Endodermal cell (in vitro differentiated cells): ENCODE measurements at places on chromosomes 4 and X. TPM values are rescaled to one million over a fixed set of nuclear protein-coding genes. Genes with fewer than 3 reads are reported as not detected.

The LRBA gene
- total RNA-seq: 82.2 to 95.9 TPM (median 86.4 TPM) in 3 replicates

The FRMPD4 gene
- total RNA-seq: 0.05 to 0.09 TPM in 2 of 3 replicates, not detected in the other

The PPEF1 gene
- total RNA-seq: 0.88 to 4.4 TPM (median 1.3 TPM) in 3 replicates

The GAGE12J gene
- not detected in 3 replicates for total RNA-seq

The SLC26A1 gene
- total RNA-seq: 0.75 and 1.0 TPM in 2 replicates

The MOB1B gene
- 28.7 to 37.8 TPM (median 32.9 TPM) in 3 replicates for total RNA-seq

The METTL14 gene
- 50.7 and 54.1 TPM in 2 replicates for total RNA-seq

The DUSP9 gene
- total RNA-seq: 0.31 and 0.43 TPM in 2 replicates

The DUX4 gene
- total RNA-seq: not detected in 3 replicates

The FAM114A1 gene
- 19.3 and 20.1 TPM in 2 replicates for total RNA-seq

DNA sequence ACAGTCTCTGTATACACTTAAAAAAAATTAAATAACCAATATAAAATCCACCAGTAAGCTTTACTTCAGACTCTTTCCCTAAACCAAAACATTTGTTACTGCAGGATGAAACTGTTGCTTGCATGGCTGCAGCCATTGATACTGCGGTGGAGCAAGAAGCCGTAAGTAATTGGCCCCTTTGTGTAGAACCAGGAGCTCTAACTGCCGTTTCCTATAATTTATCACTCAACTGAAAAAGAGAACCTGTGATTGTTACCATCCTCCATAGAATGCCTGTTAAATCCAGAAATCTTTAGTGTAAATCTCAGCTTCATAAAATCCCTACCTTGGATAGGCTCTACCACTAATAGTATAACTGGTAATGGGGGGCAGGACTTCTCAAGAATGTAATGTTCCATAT is 62.6 kb downstream of the KIF4A start:
- H3K36me3 ChIP-seq: peaks cover 36% of the 10 kb centered on the region
- H3K27me3 ChIP-seq: no peaks in the 10 kb centered on the region
- no peak for DNase-seq
- H3K4me3 ChIP-seq: no peak overlapping the region

DNA sequence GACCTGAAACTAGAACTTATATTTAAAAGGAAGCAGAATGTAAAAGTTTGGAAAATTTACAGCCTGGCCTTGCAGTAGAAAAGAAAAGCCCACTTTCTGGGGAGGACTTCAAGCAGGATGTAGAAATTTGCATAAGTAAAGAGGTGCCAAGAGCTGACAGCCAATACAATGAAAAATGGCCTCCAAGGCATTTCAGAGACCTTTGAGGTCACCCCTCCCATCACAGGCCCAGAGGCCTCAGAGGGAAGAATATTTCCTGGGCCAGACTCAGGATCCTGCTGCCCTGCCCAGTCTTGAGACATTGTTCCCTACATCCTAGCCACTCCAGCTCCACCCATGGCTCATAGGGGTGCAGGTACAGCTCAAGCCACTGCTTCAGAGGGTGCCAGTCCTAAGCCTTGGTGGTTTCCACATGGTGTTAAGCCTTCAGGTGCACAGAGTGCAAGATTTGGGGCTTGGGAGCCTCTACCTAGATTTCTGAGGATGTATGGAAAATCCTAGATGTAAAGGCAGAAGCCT is 518.9 kb upstream of the INTU start:
- no peak overlapping the region for H3K4me3 ChIP-seq
- H3K36me3 ChIP-seq: no peaks in the 10 kb centered on the region
- H3K27ac ChIP-seq: no peak overlapping the region
- H3K4me1 ChIP-seq: peaks cover under 1% of the 10 kb centered on the region
- peak; percentile 50 for DNase-seq
- H3K27me3 ChIP-seq: no peaks in the 10 kb centered on the region

GRCh38 chrX:68203211-68203610 is 230.1 kb downstream of the OPHN1 start:
- H3K4me1 ChIP-seq: no peaks in the 10 kb centered on the region
- no peak overlapping the region for H3K4me3 ChIP-seq
- H3K27ac ChIP-seq: no peak overlapping the region
- no peaks in the 10 kb centered on the region for H3K27me3 ChIP-seq
- DNase-seq: no peak

GRCh38 chr4:70632028-70632427 is 3.5 kb downstream of the ENAM start:
- H3K36me3 ChIP-seq: no peaks in the 10 kb centered on the region
- no peak overlapping the region for H3K27ac ChIP-seq
- H3K4me1 ChIP-seq: no peaks in the 10 kb centered on the region
- H3K27me3 ChIP-seq: no peaks in the 10 kb centered on the region

- H3K36me3 ChIP-seq: no peaks in the 10 kb centered on the region
- no peaks in the 10 kb centered on the region for H3K4me1 ChIP-seq
Measured at GRCh38 chr4:168451331-168451730, 29.0 kb downstream of the DDX60L start.

DNA sequence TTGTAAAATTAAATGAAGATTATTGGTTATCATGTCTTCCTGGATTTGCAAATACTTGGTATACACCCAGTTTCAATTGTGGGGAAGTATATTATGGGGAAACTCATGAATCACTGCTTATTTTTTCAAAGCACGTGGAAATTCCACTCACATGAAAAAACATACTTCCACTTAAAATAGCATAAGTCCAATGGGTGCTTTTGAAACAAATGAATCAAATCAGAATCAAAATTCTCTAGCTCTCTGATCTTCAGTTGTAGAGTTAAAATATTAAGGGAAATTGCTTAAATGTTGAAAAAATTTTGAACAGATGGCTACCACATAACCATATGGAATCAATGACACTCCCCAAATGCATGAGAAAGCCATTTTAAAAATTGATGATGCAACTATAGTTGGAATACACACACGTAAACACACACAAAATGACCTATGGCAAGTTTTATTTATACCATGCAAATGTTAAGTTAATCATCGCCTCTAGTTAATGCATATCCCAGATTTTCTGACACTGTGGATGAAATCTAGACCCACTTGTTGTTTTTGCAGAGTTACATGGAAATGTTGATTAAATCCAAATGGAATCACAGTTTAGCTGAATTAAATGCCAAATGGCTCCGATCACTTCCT is 93.2 kb downstream of the ARSF start:
- H3K4me3 ChIP-seq: no peak overlapping the region
- H3K4me1 ChIP-seq: no peaks in the 10 kb centered on the region
- no peaks in the 10 kb centered on the region for H3K27me3 ChIP-seq
- no peak overlapping the region for H3K27ac ChIP-seq

GRCh38 chr4:106358899-106359298 is 9.7 kb downstream of the GIMD1 start:
- H3K4me3 ChIP-seq: no peak overlapping the region
- H3K36me3 ChIP-seq: no peaks in the 10 kb centered on the region

DNA sequence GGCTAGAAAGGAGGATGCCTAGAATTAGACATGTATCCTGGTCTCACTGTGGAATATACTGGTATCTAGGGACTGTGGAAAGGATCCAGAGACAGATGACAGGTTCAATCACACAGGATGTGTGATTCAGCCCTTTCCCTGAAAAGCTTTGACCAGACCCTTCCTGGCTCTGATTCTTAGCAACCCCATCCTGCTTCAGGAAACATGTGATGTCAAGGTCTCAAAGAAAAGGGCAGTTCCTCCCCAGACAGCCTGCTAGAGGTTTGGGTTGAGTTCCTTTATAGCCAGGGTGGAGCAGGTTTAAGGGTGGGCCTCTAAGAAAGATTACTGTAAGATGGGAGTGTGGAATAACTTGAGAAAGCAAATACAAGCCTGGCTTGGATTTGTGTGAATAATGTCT is 3.0 kb downstream of the BMP15 start:
- no peak for DNase-seq
- no peaks in the 10 kb centered on the region for H3K36me3 ChIP-seq
- H3K4me3 ChIP-seq: no peak overlapping the region
- no peak overlapping the region for H3K27ac ChIP-seq
- H3K27me3 ChIP-seq: no peaks in the 10 kb centered on the region
- H3K4me1 ChIP-seq: no peaks in the 10 kb centered on the region

DNA sequence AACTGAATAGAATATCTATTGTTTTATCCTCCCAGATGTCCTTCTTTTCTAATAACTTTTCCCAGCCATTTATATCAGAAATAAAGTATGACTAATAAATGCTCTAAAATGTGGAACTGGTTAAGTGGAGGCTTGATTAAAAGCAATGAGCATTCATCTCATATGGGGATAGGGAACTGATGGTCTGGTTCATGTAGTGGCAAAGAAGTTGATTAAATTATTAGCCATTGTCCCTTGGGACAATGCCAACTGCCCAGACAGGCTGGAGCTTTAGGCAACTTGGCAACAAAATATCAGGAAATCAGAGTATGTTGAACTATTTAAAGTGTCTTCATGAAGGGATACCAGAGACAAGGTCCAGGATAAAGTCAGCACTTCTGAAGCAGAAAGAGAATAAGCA is 24.2 kb downstream of the TRO start:
- H3K4me3 ChIP-seq: no peak overlapping the region
- no peak for DNase-seq
- no peaks in the 10 kb centered on the region for H3K4me1 ChIP-seq
- no peak overlapping the region for H3K27ac ChIP-seq
- no peaks in the 10 kb centered on the region for H3K27me3 ChIP-seq
- no peaks in the 10 kb centered on the region for H3K36me3 ChIP-seq

DNA sequence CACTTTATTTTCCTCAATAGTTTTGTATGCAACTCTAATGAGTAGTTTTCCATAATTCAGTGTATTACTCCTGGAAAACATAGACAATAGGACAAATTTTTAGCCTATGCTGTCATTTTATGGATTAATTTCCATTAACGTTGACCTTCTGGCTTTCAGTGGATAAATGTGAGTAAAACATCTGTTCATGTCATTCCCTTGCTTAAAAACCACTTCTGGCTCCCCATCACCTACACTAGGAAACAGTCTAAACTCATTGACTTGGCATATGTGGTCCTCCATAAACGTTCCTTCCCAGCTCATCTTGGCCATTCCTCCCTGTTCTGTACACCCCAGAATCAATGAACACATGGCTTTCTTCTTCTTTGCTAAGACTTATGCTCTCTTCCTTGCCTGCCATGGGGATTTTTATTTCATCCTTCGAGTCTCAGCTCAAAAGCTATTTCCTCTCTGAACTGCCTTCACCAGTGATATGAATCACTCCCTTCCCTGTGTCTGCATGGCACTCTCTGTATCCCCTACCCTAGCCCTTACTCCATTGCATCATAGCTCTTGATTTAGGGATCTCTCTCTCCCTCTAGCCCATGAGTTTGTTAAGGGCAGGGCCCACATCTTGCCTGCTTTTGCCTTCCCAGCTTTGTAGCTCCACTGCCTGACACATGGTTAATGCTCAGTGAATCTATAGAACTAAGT is 34.8 kb downstream of the DOCK11 start:
- no peak overlapping the region for H3K27ac ChIP-seq
- no peak overlapping the region for H3K4me3 ChIP-seq
- H3K4me1 ChIP-seq: no peaks in the 10 kb centered on the region

GRCh38 chr4:159735281-159736207 is 632.7 kb downstream of the RAPGEF2 start:
- no peaks in the 10 kb centered on the region for H3K36me3 ChIP-seq
- H3K27ac ChIP-seq: no peak overlapping the region
- H3K27me3 ChIP-seq: no peaks in the 10 kb centered on the region
- H3K4me3 ChIP-seq: no peak overlapping the region
- DNase-seq: peak; percentile 50

GRCh38 chrX:79181401-79181800 is 36.9 kb downstream of the GPR174 start:
- H3K4me3 ChIP-seq: no peak overlapping the region
- H3K27me3 ChIP-seq: no peaks in the 10 kb centered on the region
- H3K4me1 ChIP-seq: no peaks in the 10 kb centered on the region
- H3K36me3 ChIP-seq: no peaks in the 10 kb centered on the region
- no peak for DNase-seq

DNA sequence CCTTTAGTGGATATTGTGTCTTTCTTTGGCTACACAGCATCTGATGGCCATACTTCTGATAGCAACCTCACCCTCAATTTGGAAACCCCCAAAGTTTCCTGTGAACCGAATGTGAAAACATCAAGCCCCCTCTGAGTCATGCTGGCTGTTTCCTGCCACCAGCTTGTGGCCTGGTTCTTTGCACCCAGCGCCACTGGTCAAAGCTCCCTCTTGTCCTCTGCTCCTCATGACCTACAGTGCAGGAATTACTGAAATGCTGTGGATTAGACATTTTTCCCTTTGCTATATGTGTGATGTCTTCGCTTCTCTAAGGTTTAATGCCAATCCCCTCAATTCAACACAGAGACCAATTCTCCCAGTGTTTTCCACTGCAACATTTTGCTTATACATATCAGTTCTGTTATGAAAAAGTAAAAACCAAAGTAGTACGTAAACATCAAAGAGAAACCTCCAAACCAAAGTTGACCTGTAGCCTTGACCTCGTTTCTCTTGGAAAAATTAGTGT is 224.0 kb upstream of the TENM3 start:
- H3K4me1 ChIP-seq: no peaks in the 10 kb centered on the region
- H3K27me3 ChIP-seq: no peaks in the 10 kb centered on the region
- no peak for DNase-seq
- H3K4me3 ChIP-seq: no peak overlapping the region
- no peak overlapping the region for H3K27ac ChIP-seq

- peaks cover 11% of the 10 kb centered on the region for H3K4me1 ChIP-seq
- no peak overlapping the region for H3K27ac ChIP-seq
Measured at GRCh38 chr4:124937993-124938392, 225.5 kb upstream of the ANKRD50 start.

GRCh38 chr4:86203176-86203575 is 156.7 kb downstream of the MAPK10 start:
- no peak overlapping the region for H3K4me3 ChIP-seq
- no peaks in the 10 kb centered on the region for H3K4me1 ChIP-seq
- no peak for DNase-seq
- no peaks in the 10 kb centered on the region for H3K27me3 ChIP-seq
- H3K27ac ChIP-seq: peak overlapping the region; percentile 96
- no peaks in the 10 kb centered on the region for H3K36me3 ChIP-seq

DNA sequence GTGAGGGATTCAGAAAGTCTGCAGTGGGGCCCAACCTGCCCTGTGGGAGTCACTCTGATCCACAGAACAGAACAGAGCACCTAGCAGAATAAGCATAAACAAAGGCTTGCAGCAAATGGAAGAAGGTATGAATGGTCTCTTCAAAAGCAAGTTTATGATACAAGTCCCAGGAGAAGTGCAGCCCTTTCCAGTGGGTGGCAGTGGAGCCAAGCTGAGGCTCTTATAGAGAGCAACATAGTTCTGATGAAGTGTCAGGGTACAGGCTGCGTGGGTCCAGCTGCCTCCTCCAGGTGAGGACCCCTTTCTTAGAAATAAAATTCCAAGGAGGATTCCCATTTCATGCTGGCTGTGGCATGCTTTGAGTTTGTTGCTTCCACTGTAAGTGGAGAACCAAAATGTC is 88.8 kb upstream of the PAK3 start:
- H3K27ac ChIP-seq: no peak overlapping the region
- H3K36me3 ChIP-seq: no peaks in the 10 kb centered on the region
- no peaks in the 10 kb centered on the region for H3K27me3 ChIP-seq
- no peak for DNase-seq

DNA sequence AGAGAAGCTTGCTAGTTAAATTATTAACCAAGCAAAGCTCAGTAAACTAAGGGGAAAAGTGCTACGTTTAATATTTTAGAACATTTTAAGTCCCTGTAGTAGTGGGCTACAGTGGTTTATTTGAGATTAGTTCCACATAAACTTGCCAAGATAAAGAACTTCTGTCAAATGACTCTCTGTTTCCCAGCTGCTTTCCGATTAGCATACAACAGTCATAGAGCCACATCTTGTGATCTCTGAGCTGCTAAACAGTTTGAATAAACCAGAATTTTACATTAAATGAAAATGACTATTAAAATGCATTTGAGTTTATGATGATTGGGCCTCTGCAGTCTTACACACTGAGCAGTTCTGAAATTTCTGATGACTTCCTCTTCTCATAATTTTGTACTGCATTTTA is 568.5 kb downstream of the IQCM start:
- no peaks in the 10 kb centered on the region for H3K4me1 ChIP-seq
- no peak overlapping the region for H3K4me3 ChIP-seq
- DNase-seq: no peak
